ENCODE measurements at places on chromosomes 7 and 10.
A peak's percentile ranks its signal among the peaks of the same experiment; 100 is the strongest.

DNA sequence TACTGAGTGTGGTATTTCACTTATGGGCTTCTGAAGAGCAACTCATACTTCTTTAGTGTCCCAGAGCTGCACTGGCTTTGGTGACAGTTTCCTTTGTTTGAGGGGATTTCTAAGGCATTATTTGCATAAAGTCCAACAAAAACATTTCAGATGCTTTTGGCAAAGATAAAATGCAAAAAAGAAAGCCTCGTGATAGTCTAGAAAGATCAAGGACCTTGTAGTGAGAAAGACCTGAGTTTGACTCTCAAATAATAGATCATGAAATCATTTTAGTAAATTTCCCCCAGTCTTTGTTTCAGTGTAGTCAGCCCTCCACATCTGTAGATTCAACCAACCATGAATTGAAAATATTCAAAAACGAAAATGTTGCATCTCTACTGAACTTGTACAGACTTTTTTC is 107.4 kb downstream of the EEPD1 start:
- no peak for DNase-seq

DNA sequence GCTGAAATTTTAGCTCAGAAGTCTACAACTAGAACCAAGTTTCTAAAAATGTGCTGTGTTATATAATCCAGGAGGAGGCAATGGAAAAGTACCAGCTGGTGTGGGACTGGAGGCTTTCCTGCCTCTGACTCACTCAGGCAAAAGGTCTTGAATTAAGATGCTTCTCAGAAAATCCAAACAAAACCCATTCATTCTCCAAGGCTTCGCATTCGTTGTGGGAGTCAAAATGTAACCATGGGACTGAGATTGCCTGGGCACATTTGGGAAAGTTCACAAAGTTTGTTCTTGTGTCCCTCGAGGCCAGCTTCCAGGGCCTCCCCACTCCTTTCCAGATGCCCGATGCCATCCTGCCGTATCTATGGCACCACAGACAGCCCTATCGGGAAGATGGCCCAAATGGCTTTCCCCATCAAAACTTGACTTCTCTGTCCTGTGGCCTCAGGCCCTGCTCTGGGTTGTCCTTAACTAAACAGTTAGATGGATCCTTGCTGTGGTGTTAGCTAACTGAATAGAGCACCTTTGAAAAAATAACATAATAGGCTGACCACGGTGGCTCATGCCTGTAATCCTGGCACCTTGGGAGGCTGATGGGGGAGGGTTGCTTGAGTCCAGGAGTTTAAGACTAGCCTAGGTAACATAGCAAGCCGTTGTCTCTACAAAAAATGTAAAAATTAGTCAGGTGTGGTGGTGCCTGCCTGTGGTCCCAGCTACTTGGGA is 180.5 kb downstream of the PFKFB3 start:
- no peak for DNase-seq

DNA sequence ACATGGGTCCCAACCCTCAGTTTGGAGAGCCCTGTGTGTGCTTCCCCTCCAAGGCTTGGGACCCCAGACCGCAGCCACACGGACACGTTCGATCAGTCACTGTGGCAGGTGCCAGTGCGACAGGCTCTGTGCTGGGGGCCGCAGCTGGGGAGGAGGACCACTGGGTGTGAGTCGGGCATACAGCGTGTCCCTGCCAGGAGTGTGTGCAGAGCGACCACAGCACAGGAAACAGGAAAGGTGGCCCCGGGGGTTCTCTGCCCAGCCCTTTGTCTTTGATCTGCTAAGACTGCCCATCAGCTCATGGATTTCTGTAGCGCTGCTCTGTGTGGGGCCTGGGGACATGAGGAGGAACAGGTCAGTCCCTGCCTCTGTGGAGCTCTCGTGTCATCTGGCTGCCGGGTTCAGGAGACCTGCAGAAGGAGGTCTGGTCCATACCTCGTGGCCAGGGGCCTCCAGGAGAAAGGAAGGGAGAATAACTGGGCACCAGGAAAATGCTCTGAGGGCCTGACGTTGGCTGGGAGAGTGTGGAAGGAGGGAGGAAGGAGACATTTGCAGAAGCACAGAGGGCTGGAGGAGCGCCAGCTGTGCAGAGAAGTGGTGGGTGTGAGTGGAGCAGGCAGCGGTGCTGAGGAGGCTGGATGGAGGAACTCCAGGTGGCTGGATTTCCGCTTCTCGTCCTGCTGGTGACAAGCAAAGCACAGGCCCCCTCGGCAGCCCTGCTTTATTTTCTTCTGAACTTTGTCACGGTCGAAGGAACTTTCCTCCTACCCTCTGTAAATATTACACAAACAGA is 4.1 kb downstream of the NUDT1 start:
- no peak for DNase-seq

- no peak for DNase-seq
These were observed 11.3 kb upstream of the SMO start for GRCh38 chr7:129176916-129177710.

DNA sequence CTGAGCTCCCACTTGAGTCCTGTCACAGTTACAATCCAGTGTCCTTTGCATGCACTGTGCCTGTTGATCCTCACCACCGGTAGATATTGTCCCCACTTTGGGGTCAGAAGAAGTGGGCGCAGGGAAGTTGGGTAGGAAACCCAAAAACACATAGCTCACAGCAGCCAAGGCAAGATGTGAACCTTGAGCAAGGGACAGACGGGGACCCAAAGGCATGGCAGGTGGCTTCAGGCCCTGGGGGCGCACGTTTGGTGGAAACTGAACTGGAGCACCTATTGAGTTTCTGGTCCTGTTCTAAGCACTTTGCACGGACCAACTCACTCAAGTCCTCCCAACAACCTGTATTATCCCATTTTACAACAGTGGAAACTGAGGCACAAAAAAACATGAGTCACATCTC is 82.8 kb upstream of the ZNF716 start:
- DNase-seq: no peak

DNA sequence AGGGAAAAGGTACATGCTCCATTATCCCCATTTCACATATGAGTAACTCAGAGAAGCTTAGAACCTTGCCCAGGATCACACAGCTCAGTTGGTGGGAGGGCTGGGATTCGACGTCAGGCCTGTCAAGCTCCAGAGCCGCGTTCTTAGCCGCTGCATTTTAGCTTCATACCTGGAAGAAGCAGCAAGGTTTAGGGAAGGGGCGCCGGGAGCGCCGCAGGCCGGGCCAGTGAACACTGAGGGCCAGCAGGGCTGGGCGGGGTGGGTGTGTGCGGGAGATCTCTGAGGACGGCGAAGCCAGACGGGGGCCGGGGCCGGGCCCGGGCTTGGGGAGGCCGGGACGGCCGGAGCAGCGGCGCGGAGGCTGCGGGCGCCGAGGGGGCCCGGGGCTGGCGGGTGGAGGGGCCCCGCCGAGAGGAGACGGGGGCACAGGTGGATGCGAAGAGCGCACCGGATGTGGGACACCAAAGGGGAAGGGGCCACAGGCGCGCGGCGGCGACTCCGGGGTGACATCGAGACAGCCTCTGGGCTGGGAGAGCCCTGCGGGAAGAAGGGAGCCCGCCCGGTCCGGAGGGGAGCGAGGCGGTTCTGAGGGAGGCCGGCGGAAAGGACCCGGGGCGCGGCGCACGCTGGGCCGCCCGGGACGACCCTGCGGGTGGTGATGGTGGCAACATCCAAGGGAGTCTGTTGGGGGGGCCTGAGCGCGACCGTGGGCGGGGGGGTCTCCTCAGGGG is 498 bp downstream of the NDST2 start:
- DNase-seq: peak; percentile 25

DNA sequence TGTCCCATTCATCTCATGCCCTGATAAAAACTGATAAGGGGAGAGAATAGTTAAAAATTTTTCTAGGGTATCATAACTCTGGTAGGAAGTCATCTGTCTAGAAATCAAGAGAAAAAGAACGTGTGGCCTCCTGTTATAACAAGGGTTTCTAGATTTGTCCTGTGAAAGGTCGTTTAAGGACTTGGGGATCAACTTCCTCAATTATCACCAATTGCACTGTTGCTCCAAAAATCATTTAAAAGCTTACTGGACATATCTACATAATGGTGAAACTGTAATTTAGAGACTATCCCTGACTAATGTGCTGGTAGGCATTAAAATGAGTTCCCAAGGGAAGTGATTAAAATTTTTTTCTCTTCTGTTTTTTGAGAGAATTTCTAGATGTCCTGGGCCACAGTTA is 58.2 kb downstream of the GPR141 start:
- DNase-seq: no peak

DNA sequence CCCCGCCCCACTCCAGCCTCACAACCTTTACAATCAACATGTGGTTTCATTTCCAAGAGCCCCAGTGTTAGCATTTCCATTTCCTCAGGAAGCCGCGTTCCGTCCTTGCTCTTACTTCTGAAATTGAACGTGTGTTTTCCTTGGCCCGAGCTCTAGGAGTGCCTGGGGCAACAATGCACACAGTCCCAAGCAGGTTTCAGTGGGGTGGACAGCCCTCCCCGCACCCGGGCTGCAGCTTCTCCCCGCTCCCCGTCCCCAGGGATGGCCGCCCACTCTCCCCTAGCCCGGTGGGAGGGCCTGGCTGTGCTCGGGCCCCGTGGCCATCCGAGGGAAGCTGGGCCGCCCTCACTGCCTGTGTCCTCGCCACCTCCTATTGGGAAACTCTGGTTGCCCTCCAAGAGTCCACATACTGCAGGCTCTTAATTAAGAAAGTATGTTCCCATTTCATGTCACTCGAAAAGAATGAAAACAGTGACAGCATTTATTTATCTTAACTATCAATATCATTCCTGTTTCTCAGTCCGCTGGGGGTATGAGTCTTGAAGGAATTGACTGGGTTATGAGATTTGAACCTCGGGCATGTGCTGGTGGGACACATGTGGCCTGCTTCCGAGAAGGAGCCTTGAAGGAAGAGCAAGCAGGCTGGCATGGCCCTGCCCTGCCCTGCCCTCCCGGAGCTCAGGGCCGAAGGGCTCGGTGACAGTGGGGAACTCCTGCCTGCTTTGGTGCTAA is 163.8 kb downstream of the GRK5 start:
- no peak for DNase-seq

GRCh38 chr10:103837370-103838069 is 17.9 kb downstream of the SH3PXD2A start:
- no peak for DNase-seq

- no peak for DNase-seq
These were observed 296.3 kb upstream of the NRP1 start for GRCh38 chr10:33630761-33631160.

DNA sequence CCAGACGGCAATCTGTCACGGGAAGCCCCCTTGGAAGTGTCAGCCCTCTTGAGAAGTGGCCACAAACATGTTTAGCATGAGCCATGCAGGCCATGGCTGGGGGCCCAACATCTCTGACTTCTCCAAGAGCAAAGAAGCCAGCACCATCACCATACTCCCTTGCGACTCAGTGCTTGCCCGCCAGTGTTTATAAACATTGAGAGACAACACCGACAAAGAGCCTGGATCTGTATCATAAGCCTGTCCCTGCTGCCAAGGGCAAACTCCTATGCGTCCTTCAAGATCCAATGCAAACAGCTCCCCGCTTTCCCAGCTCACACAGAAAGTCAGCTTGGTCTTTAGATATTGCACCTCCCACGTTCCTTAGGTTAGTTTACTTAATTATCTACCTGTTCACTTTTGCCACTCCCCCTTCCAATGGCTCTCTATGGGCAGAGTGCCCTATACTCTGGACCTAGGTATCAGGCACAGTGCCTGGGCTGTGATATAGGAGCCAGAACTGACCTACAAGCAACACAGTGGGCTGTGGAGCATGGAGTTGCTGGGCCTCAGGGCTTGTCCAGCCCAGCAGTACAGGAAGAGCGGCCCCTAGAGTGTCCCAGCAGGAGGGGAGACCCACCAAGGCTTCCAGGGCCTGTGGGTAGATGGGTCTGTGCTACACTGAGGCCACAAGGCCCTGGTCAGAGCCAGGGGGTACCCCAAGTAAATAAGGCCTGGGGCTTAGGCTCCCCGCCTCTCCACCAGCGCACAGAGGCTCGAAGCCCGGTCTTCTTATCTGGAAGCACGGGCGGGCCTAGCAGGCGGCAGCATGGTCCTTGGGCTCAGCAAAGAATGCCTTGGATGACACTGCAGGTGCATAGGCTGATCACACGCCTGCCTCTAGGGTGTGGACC is 37.7 kb downstream of the CAMK2B start:
- DNase-seq: no peak

GRCh38 chr7:27104341-27105058 is 2.0 kb upstream of the HOXA2 start:
- no peak for DNase-seq

DNA sequence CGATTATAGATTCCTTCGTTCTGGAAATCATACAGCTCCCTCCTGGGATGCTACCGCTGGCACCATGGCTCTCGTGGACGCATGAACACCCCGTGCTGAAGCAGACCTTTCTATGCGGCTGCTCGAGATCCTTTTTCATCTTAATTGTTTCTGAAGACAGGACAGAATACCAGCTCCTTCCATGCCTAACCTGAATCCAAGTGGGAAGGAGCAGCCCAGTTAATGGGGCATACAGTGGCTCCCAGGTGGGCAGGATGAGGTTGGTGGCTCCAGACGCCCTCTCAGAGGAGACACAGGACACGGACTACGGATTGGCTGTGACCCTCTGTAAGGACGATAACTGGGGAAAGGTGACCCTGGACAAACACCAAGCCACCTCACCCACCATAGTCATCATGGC is 18.4 kb upstream of the LOXL4 start:
- DNase-seq: no peak

GRCh38 chr10:43230101-43230908 is 36.6 kb downstream of the RASGEF1A start:
- DNase-seq: no peak

- DNase-seq: no peak
These were observed 7.4 kb downstream of the PRKRIP1 start for GRCh38 chr7:102403563-102403962.

DNA sequence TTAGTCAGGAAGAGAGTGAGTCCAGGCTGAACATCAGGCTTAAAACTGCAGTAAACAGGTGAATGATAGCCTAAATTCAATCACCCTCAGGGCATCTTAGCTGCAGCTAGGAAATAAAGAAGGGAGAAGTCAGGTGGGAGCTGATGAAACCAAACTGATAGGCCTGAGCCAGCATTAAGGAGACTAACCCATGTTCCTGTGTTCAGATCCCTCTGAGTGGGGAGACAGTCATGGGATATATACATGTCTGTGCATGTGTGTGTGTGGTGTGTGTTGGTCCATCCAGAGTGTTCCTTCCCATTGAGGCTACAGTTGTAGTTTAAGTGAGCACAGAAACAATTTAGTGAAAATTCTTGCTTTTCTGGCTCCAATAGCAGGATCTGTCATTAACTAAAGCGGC is 480.9 kb downstream of the PHTF2 start:
- no peak for DNase-seq

GRCh38 chr7:29278337-29279069 is 83.9 kb downstream of the CHN2 start:
- no peak for DNase-seq

DNA sequence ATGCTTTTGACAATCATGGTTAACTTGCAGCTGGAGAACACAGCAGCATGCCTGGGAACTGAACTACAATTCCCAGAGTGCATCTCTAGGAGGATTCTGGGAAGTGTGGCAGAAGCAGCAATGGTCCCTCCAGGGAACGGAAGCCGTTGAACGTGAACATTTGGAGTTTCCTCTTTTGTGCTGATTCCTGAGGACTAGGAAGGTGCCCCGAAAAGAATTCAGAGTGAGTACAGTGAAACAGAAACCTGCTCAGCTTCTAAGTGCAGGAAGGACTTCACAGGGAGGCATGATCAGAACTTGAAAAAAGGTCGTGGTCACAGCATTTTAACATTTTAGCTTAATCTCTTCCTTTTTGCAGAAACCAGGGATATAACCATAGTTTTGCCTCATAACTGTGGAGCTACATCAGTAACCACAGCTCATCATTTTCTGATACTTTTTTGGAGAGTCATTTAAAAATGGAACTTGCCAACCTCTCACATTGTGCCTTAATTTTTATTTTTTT is at the start of gene NUDT13:
Gene NUDT13, plus strand, starts transcription at position 111 of the 505 bp plus-strand sequence. CDS start 3,911 bp downstream, outside the sequence.
- peak; percentile 18 for DNase-seq

- no peak for DNase-seq
These were observed 216.8 kb upstream of the CCDC6 start for GRCh38 chr10:60123172-60123571.

GRCh38 chr10:24168258-24169170 is 40.4 kb upstream of the KIAA1217 start:
- no peak for DNase-seq

Data from activated T-cell treated with anti-CD3 and anti-CD28 coated beads for 4 hours (primary cell).